Mesendoderm (in vitro differentiated cells): ENCODE measurements at places on chromosomes 2 and 18.

GRCh38 chr18:21468514-21469164 is 131.9 kb downstream of the ESCO1 start:
- DNase-seq = no peak

DNA sequence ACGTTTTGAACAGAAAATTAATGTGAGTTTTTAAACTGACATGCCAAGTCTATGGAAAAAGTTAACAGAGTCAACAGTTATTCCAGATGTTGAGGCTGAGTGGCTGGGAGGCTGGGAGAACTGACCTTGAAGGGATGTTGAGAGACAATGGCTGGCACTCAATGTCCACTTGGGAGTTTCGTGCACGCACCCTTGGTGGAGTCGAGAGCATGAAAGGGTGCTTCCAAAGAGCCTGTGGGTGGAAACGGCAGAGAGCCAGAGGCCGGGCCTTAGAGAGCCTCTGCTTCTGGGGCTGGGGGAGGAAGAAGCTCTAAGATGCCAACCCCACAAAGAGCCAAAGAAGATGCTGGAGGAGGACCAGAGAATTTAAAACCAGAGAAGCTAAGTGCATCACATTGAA is 63.4 kb upstream of the L3MBTL4 start:
- no peak for DNase-seq

GRCh38 chr18:46574743-46575115 is 82.3 kb downstream of the LOXHD1 start:
- DNase-seq = no peak

GRCh38 chr18:62693659-62694058 is 21.7 kb upstream of the PHLPP1 start:
- no peak for DNase-seq

GRCh38 chr2:144432921-144433320 is 87.0 kb downstream of the ZEB2 start:
- no peak for DNase-seq

GRCh38 chr2:133680343-133681049 is 112.2 kb upstream of the NCKAP5 start:
- no peak for DNase-seq

- DNase-seq = no peak
These were observed 154.1 kb downstream of the VAPA start for GRCh38 chr18:10067670-10068659.

- DNase-seq = no peak
These were observed 212.1 kb upstream of the ZNF521 start for GRCh38 chr18:25563816-25564683.

GRCh38 chr2:106789185-106789584 is 96.8 kb downstream of the ST6GAL2 start:
- DNase-seq = peak; percentile 42

DNA sequence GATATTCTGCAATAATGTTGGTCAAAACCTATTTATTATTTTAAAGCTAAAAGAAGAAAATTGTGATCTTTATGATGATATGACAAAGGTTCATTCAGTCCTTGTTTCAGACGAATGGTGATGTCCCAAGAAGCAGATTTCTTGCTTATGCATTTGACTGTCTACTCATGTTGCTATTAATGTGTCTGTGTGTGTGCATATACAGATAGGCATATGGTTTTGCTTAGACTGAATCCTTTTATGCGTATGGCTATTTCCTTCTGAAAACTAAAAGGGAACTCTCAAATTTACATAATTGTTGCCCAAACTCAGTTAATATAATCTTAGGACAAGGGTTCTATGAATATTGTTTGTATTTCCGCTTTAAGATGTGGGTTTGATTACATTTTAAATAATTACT is 632.3 kb upstream of the SETBP1 start:
- no peak for DNase-seq

GRCh38 chr2:96898641-96899412 is 28.9 kb upstream of the SEMA4C start:
- DNase-seq = no peak

DNA sequence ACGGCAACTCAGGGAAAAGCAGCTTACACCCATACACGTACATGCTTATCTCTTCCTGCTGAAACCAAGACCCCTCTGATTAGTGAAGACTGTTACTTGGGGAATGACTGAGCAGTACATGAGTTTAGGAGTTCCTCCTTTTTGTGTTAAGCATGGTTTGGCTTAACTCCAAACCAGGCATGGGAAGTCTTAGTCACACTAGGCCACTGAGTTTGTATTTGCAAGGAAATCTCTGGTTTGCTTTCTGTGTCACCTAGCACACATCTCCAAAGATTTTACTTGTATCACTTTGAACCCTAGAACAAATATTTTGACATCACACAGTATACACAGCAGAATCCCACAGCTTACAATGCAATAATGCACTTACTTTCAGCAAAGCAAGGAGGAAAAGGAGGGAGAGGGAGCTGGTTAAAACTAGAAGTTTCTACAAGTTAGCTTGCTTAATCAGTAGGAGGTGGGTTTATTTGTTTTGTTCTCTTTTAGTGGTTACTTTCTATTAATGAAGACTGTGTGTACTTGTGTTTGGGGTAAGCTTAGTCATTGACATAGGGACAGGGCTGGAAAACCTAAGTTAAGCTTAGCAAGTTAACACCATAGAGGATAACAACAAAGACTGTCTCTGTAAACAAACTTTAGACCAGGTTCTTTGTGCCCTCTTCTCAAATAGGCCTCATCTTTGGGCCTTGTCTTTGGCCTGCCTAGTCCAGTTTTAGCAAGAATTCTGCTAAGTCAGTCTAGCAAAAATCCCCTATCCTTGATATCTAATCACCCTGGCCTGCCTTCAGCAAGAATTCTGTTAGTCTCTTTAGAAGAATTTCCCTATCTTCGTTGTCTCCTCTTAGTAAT is 219.4 kb downstream of the MREG start:
- no peak for DNase-seq

- DNase-seq = peak; percentile 65
These were observed 54.5 kb downstream of the HS1BP3 start for GRCh38 chr2:20596193-20596972.

- DNase-seq = peak; percentile 66
These were observed 42.5 kb downstream of the CPO start for GRCh38 chr2:206981739-206982340.

- DNase-seq = peak; percentile 64
These were observed 431 bp downstream of the FAM98A start for GRCh38 chr2:33598561-33599174.

- no peak for DNase-seq
These were observed 340.7 kb downstream of the LPIN1 start for GRCh38 chr2:12087175-12087574.

DNA sequence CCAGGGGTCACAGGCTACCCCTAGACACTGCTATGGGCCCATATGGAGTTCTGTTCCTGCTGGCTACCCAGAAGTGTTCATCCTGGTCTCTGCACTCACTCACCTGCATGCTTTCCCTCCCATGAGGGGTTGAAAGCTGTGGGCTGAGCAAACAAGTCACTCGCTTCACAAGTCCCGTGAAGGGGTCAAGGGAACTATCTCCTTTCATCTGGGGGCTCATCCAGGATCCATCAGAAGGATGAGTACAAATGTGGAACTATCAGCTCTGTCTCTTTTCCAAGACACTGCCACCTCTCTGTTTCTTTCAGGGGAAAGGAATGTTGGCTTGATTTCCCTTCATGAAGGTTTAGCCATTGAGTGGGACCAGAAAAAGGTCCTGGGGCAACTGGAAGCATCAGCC is 21.7 kb downstream of the SULT1C4 start:
- peak; percentile 25 for DNase-seq

- no peak for DNase-seq
These were observed 122.9 kb upstream of the ZEB2 start for GRCh38 chr2:144642856-144643255.

- no peak for DNase-seq
These were observed 171.7 kb upstream of the HS6ST1 start for GRCh38 chr2:128490321-128490720.
